ENCODE measurements at places on chromosomes 2 and 18.
A peak's percentile ranks its signal among the peaks of the same experiment; 100 is the strongest.

- no peak for DNase-seq
These were observed 36.4 kb upstream of the PHLPP1 start for GRCh38 chr18:62678847-62679485.

GRCh38 chr2:135948141-135948540, 37.3 kb downstream of the DARS1 start:
- peak; percentile 4 for DNase-seq

DNA sequence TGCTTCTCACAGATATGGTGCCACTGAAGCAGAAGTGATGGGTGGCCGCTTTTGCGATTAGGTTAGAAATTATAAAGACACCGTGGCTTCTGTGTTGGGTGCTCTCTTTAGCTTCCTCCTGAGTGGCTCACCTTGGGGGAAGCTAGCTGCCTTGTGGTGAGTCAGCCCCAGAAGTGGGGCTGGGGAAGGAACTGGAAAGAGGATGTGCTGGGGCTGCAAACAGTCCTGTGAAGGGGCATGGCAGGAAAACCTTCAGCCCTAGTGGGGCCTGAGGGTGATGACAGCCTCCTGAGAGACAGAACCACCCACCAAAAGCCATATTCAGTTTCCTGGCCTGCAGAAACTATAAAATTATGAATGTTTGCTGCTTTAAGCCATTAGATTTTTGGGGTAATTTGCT, 8.9 kb upstream of the ASB18 start:
- DNase-seq: peak; percentile 29

DNA sequence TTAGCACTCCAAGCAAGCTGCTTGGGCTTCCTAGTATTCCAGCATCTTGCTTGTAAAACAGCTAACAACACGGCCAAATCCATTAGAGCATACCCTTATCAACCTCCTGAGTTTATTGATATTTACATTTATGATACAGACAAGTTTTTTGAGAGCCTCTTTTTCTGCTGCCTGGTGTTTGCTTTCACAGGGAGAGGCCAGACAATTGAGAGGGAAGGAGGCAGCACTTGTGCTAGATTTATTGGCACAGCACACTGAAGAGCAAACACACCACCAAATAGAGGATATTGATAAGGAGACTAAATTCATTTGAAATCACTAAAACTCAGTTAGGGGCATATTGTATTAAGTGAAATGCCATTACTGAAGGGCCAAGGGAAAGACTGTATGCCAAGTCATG, 1142.3 kb upstream of the FANCL start:
- DNase-seq: no peak

GRCh38 chr2:26723991-26724750, 31.6 kb downstream of the KCNK3 start:
- peak; percentile 98 for DNase-seq

DNA sequence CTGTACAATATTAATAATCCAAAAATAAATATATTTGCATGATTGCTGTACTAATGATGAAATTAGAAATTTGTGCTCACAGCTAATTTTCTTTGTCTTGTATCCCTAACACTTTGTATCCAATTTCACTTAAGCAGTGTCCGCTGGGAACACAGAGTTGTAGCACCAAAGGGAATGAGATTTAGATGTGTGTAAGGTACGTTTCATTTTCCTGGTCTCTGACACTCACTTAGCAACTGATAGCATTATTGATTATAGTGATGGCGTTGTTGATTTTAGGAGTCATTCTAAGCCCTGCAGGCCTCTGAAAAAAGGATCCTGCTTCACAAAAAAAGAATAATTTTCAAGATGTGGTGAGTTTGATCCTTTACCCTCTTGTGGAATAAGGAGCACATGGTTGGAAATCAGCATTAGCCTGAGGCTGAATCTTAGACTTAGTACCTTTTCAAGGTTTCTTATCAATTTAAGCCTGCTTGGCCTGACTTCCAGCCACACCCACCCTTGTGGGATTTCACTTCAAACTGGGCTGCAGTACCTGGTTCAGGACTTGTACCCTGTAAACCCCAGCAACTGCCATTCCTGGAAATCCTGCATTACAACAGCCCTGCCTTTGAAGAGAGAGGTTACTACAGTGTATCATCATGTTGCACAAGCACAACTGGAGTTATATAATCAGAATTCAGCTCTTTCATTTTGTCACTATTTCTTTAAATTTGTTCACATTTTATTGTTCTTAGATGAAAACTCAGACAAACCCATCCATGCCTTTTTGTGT, 116.2 kb downstream of the RND3 start:
- no peak for DNase-seq

DNA sequence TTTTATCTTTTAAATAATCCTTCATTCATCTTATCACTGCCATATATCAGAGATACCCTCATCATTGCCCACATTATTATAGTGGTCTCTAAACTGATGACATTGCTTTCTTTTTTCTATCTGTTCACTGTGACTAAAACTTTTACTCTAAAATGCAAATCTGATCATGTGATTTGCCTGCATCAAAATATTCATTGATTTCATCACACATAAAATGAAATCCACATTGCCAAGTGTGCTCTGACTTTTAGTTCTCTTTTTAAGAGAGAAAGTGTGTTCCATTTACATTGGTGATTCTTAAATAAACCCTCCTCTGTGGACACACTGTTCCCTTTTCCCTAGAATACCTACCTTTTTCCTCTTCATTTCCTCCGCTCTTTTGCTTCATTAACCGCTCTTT, 7.5 kb downstream of the REL start:
- no peak for DNase-seq

GRCh38 chr2:3659447-3660432, 1.7 kb downstream of the ALLC start:
- no peak for DNase-seq

DNA sequence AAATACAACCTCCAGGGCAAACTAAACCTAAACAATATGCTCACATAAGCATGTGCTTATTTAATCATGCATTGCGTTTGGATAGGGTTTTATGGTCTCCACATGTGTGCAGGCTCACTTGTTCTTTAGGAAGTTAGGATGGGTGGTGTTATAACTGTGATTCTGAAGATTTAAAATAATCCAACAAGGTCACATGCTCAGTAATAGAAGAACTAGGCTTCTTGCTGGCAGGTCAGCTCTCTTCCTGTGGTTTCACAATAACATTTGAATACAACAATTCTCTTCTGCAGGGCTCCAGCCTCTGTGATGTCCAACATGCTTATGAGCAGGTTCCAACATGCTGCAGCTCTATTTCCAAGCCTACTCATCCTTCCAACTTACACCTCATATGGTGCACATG, 84.0 kb downstream of the MYL12B start:
- DNase-seq: no peak

DNA sequence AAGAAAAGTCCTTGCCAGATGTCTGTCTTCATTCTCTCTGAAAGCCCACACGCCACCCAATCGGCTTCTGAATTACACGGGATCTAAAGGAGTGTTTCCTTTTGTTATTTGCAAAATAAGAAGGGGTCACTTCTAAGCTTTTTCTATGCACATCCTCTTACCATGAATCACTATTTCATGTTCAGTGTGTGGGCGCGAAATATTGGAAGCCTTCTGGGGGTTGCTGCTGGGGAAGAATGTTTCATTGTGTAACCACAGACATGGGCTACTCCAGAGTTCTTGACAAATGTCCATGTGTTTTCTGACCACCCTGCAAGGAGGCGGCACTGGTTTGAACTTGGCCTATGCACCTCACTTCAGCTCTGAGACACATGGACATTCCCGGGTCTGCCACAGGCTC, 133.6 kb upstream of the APCDD1 start:
- no peak for DNase-seq

- DNase-seq: no peak
These were observed 26.7 kb downstream of the CYP27C1 start for GRCh38 chr2:127193164-127193966.

GRCh38 chr2:217913436-217913835, 89.4 kb downstream of the TNS1 start:
- no peak for DNase-seq

DNA sequence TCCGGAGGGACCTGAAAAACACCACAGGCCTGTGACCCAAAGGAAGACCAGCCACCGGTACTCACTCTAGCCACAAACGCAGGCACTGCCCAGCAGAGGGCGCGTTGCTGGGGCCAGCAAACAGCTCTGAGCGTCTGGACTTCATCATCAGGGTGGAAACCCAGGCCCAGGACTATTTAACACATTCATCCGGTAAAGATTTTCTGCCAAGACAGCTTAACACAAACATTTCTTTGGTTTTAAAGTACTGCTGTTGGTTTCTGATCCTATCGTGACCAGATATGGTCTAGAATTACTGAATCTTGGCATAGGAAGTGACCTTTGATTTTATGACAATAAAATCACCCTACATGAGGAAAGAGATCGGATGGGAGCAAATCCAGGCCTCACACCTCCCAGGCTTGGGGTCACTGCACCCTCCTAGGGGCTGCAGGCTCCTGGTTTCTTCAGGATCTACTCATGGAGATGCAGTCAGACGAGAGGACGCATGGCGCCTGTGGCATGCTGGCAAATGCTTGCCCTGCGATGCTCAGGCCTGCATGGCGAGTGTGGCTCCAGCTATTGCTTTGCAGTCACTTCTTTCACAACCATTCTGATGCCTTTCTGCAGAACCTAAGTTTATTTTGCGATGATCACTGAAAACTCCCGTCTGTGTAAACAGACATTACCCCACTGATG, 130.4 kb downstream of the COL4A4 start:
- peak; percentile 43 for DNase-seq

GRCh38 chr2:230327418-230328154, 593 bp downstream of the SP140L start:
- DNase-seq: peak; percentile 31

GRCh38 chr2:31534636-31535035, 46.1 kb downstream of the SRD5A2 start:
- peak; percentile 15 for DNase-seq

DNA sequence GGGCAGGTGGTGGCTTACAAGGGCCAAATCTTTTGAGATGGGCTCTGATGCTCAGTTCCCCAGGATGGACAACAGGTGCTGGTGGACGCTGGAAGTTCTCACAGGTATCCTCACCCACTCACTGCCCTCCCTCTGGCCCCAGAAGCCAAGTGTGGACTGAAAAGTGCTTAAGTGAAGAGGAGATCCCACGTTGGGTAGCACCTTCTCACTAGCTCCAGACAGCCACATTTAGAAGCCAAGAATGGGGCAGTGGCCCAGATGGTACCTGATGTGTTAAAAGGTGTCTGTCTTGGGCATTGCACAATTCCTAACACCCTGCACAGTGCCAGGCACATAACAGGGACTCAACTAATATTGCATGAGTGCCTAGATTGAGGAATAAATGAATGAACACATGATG, 115.3 kb upstream of the TEX51 start:
- DNase-seq: no peak

- peak; percentile 1 for DNase-seq
These were observed 330.9 kb downstream of the DCC start for GRCh38 chr18:52670896-52671295.

- DNase-seq: no peak
These were observed 96.6 kb downstream of the CPO start for GRCh38 chr2:207035875-207036274.

DNA sequence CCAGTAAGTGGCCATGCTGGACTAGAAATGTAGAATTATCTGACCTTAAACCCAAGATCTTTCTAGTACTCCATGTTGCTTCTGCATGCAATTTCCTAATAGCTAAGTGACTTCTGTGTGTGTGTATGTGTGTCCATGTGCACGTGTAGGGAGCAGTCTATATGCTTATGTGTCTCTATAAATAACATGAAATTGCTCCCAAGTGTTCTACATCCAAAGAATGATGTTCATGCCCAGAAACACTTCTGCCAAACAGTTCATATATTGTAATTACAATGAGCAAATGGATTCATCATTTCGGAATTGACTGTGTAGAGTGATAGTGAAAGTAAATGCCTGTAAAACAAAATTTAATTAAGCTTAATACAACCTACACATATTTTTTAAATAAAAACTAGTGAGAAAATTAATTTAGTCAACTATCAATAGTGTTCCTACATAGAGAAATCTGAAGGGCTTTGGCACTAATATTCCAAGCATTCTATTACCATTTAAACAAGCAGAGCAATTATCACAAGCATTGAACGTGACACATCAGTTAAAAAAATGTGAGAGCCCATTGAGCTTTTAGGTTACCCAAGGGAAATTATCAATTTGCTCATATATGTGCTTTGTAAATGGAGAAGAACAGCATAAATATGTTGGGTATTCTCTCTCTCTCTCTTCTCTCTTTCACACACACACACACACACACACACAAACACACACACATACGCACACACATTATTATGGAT, 1067.4 kb downstream of the CNTNAP5 start:
- no peak for DNase-seq

- no peak for DNase-seq
These were observed 28.0 kb downstream of the ST6GAL2 start for GRCh38 chr2:106857882-106858478.

GRCh38 chr2:74764429-74765272, 69.3 kb upstream of the HK2 start:
- no peak for DNase-seq

- DNase-seq: no peak
These were observed 193.3 kb downstream of the RNF152 start for GRCh38 chr18:61699397-61700110.

DNA sequence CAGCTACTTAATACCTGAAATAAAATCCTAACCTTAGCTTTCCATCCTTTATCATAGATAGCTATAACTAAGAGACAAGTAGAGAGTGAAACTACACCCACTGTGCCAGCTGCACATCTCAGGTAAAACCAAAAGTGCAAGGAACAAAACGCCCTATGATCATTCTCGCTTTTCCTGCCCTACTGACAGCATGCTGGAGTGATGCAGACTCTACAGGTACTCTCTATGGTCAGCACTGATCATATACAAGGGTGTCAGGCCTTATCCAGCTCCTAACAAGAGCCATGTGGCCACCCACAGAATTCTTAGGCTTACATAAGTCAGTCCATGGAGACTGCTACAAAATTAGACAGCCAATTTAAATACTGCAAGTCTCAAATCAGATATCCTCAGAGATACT, 45.6 kb downstream of the REV1 start:
- DNase-seq: no peak

GRCh38 chr2:128618642-128619041, 300.0 kb upstream of the HS6ST1 start:
- no peak for DNase-seq

DNA sequence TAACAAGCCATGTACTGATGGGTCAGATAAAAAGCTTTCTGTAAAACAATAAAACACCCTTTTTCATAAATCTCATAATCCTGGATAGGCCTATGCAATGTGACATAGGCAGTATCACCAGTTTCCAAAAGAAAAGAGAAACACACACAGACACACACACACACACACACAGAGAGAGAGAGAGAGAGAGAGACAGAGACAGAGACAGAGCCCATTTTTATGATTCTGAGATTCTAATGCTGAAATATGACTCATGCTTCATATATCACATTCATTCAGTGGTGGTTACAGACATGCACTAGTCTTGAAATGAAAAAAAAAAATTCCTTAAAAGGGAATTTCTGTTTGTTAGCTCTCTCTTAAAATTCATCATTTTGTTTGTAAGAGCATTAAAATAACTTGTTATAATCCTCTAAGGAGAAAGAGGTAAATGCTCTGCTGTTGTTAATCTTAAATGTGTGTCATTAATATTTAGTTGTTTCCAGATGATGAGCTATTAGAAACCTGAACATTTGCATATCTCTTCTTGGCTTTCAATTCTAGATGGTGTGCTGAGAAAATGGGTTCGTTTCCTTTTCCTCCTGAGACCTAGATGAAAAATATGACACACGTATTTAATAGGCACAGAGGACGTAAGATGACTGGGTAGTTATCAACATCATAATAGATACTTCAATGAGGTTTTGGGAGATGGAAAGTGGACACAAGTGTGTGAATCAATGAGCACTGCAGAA, 1598.7 kb upstream of the ACVR2A start:
- peak; percentile 1 for DNase-seq

- no peak for DNase-seq
These were observed 10.0 kb downstream of the MRPL33 start for GRCh38 chr2:27781496-27781895.

- DNase-seq: no peak
These were observed 24.2 kb downstream of the XDH start for GRCh38 chr2:31390324-31390723.

Data from M059J (cell line).